ENCODE measurements at places on chromosomes 2 and 18. TPM values are rescaled to one million over a fixed set of nuclear protein-coding genes. Genes with fewer than 3 reads are reported as not detected.

The GKN2 gene
- not detected for total RNA-seq

- H3K36me3 ChIP-seq: no peaks in the 10 kb centered on the region
- H3K4me1 ChIP-seq: no peaks in the 10 kb centered on the region
- H3K27me3 ChIP-seq: no peaks in the 10 kb centered on the region
- no peak for DNase-seq
- H3K4me3 ChIP-seq: no peak overlapping the region
Observed at GRCh38 chr2:65957886-65958285, 477.0 kb upstream of the MEIS1 start.

The OXER1 gene
- 3.3 TPM for total RNA-seq

The GREB1L gene
- total RNA-seq: not detected

GRCh38 chr2:54360055-54360792 is 95.9 kb upstream of the SPTBN1 start:
- no peak overlapping the region for H3K4me3 ChIP-seq
- no peaks in the 10 kb centered on the region for H3K4me1 ChIP-seq

GRCh38 chr2:111120253-111121027 is at the start of gene BCL2L11:
Gene BCL2L11, plus strand, starts transcription at chr2:111120914. Its CDS starts 2,832 bp downstream, at chr2:111123746.
- DNase-seq: peak; percentile 96
- peak within 1 kb of the TSS; percentile 92 for H3K4me3 ChIP-seq
- peaks cover 12% of the 10 kb centered on the region for H3K36me3 ChIP-seq
- peak within 1 kb of the TSS; percentile 87 for H3K27ac ChIP-seq
- peaks cover 41% of the 10 kb centered on the region for H3K27me3 ChIP-seq

GRCh38 chr18:13608791-13609532 is 117.4 kb downstream of the FAM210A start:
- peak; percentile 52 for DNase-seq
- peaks cover 54% of the 10 kb centered on the region for H3K4me1 ChIP-seq
- peak overlapping the region; percentile 25 for H3K27ac ChIP-seq
- no peaks in the 10 kb centered on the region for H3K27me3 ChIP-seq

- H3K27ac ChIP-seq: peak overlapping the region; percentile 34
- peak; percentile 84 for DNase-seq
- no peaks in the 10 kb centered on the region for H3K36me3 ChIP-seq
- H3K4me3 ChIP-seq: no peak overlapping the region
- H3K4me1 ChIP-seq: peaks cover 73% of the 10 kb centered on the region
Observed at GRCh38 chr2:98460573-98461497, 16.2 kb downstream of the INPP4A start.

The TEKT4 gene
- total RNA-seq: not detected

DNA sequence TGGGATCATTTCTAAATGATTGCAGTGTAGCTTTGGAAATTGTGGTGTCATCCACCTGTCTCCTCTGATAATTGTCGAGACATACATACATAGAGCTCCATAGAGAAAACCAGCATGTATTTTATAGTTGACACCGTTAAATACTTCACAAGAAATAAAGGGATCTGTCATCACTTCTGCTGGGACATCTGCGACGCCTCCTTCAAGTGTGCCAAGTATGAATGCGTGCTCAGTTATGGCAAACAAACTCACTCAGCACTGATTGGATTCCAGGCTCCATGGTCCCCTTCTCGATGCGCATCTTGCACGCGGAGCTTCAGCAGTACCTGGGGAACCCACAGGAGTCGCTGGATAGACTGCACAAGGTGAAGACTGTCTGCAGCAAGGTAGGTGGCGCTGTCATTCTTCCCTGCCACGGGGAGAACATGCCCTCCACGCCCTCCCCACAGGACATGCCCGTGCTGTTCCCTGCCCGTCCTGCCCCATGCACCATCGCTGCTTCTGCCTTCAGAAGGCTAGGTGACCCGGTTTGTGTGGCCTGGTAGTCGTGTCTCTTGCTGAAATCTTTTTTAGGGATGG is 64.1 kb downstream of the TRAPPC12 start:
- no peak overlapping the region for H3K27ac ChIP-seq
- DNase-seq: no peak
- no peak overlapping the region for H3K4me3 ChIP-seq
- H3K4me1 ChIP-seq: no peaks in the 10 kb centered on the region
- no peaks in the 10 kb centered on the region for H3K27me3 ChIP-seq

The GCG gene
- total RNA-seq: not detected

DNA sequence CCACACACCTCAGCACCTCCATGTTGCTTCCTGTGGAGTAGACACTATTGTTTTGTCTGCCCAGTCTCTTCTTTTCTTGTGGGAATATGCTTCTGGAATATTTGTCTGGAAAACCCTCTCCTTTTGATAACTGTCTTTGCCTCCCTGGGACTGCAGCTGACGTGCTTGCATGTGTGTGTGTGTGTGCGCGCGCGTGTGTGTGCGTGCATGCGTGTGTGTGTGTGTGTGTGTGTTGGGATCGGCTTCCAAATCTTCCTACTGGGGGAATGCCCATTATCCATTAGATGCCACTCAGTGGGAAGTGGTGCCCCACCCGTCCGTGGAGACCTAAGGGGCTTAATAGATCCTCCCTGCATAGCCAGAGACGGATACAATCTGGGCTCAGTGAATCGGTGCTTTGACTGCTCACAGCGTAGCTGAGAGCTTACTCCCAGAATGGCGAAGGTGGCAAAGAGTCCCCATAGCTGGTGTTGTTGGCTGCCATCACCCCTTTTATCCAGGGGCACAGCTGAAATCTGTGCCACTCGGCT is 86.9 kb downstream of the RRM2 start:
- no peak for DNase-seq
- H3K36me3 ChIP-seq: no peaks in the 10 kb centered on the region
- no peaks in the 10 kb centered on the region for H3K4me1 ChIP-seq
- H3K4me3 ChIP-seq: no peak overlapping the region
- H3K27me3 ChIP-seq: no peaks in the 10 kb centered on the region
- H3K27ac ChIP-seq: no peak overlapping the region

The TTN gene
- 52.7 TPM for total RNA-seq

The KLF7 gene
- total RNA-seq: 81.2 TPM

The AQP12A gene
- total RNA-seq: not detected

The RNF103 gene
- 37.2 TPM for total RNA-seq

DNA sequence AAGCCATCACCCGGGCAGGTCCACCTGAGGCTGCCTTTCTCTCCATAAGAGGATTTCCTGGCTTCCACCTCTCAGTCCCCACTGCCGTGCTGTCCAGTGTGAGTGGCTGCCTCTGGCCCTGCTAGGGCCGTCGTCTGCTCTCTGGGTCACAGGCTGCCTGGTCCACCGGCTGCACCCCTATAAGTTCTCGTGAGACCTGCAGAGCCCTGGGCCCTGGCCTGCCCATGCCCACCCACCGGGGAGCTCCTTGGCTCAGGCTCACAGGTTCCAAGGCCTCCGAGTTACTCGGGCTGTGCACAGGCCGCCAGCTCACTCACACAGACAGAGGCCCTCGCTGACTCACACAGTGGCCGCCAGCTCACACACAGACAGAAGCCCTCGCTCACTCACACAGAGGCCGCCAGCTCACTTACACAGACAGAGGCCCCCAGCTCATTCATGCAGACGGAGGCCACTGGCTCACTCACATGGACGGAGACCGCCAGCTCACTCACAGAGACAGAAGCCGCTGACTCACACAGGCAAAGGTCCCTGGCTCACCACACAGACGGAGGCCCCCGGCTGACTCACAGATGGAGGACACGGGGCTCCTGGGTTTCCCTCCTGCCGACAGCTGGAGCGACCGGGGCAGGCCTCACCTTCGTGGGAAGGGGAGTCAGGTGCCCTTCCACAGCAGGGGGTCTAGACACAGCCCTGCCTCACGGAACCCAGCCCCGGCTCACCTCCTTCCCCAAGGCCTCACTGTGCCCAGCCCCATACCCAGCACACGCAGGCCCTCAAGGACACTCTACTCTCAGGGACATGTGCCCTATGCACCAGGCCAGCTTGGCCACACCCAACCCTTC is 334.1 kb upstream of the MYT1L start:
- no peaks in the 10 kb centered on the region for H3K27me3 ChIP-seq
- H3K4me3 ChIP-seq: no peak overlapping the region
- DNase-seq: no peak
- no peaks in the 10 kb centered on the region for H3K36me3 ChIP-seq

The RAPH1 gene
- not detected for total RNA-seq

DNA sequence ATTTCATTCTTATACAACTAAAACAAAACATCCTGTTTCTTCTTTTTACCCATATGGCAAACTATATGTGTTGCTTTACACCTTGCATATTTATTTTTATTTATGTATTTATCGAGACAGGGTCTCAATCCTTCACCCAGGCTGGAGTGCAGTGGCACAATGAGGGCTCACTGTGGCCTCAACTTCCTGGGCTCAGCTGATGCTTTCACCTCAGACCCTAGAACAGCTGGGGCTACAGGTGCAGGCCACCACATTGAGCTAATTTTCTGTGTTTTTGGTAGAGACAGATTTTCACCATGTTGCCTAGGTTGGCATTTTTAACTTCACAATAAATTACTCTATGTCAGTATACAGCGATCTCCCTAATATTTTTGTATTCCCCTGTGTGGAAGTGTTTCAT is 522.0 kb downstream of the MBD2 start:
- H3K4me1 ChIP-seq: no peaks in the 10 kb centered on the region
- H3K27me3 ChIP-seq: no peaks in the 10 kb centered on the region
- H3K4me3 ChIP-seq: no peak overlapping the region
- H3K27ac ChIP-seq: no peak overlapping the region
- DNase-seq: no peak
- no peaks in the 10 kb centered on the region for H3K36me3 ChIP-seq

The C1QL2 gene
- not detected for total RNA-seq

- H3K27ac ChIP-seq: no peak overlapping the region
- H3K4me3 ChIP-seq: no peak overlapping the region
- no peaks in the 10 kb centered on the region for H3K4me1 ChIP-seq
- no peaks in the 10 kb centered on the region for H3K36me3 ChIP-seq
Observed at GRCh38 chr2:41004700-41005099, 552.8 kb upstream of the SLC8A1 start.

- no peaks in the 10 kb centered on the region for H3K27me3 ChIP-seq
- no peak overlapping the region for H3K4me3 ChIP-seq
- DNase-seq: no peak
- H3K4me1 ChIP-seq: peaks cover 4% of the 10 kb centered on the region
Observed at GRCh38 chr2:113976277-113976928, 86.5 kb downstream of the ACTR3 start.

The MRPL30 gene
- 18.5 TPM for total RNA-seq
